Urinary bladder (tissue), 4 donors: ENCODE measurements at places on chromosomes 6 and 20. TPM values are rescaled to one million over a fixed set of nuclear protein-coding genes. Genes with fewer than 3 reads are reported as not detected.

DNA sequence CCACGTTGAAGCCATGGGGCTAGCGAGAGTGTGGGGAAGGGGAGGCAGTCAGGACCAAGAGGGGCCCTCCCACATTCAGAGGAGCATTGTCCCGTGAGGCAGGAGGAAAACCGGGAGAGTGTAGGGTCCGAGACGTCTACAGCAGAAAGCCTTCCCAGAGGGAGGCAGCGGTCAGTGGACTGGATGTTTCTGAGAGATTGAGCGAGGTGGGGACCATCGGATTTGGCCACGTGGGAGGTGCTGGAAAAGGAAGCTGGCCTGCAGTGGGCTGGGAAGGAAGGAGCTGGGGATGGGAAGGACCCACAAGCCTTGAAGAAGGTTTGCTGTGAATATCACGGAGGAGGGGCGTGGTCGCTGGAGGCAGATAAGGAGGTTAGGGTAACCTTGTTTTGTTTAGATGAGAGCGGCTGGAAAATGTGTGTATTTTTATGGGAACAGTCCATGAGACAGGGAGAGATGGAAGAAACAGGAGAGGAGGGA, 119.0 kb upstream of the RNF24 start:
- DNase-seq = no peak

GRCh38 chr6:100469101-100469859, 4.6 kb upstream of the SIM1 start:
- DNase-seq = no peak

GRCh38 chr20:22586645-22587310, 2.4 kb upstream of the FOXA2 start:
- no peak for DNase-seq

DNA sequence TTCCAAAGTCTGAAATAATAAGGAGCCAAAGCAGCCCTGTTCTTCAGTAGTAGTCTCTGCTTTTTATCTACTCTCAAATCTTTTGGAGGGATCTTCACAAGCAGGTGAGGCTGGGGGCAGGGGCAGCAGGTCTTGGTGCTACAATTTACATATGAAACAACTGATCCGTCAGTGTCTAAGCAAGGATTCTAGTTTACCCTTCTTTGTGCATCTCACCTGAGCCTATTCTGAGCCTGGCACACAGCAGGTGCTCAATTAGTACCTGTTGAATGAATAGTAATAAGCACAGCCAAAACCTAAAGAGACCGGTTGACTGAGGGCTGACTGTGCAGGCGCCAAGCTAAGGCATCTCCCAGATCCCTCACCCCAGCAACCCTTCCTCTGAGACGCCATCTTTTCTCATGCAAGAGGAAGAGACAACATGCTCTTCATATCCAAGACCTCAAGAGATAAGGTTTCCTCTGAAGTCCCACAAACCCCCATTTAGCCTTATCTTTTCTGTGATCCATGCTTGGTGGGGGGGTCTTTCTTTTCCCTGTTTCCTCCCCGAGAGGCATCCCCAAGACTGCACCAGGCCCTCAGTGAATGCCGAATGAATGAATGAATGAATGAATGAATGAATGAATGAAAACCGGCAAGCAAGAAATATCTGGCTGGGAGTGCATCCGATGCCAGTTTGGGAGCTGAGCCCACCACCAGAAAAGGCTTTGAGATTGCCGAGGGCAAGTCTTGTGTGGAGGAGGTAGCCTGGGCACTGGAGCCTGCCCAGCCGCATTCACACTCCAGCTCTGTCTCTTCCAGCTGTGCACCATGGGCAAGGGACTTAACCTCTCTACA, 2.9 kb upstream of the BMP7 start:
- no peak for DNase-seq

RIPPLY2 gene
- total RNA-seq = 0.26 TPM
